Caki2 (cell line): ENCODE measurements at places on chromosomes 2 and 18. TPM values are rescaled to one million over a fixed set of nuclear protein-coding genes. Genes with fewer than 3 reads are reported as not detected.
A peak's percentile ranks its signal among the peaks of the same experiment; 100 is the strongest.

- DNase-seq, result peak; percentile 20
Observed at GRCh38 chr2:102449370-102449974, 23.6 kb upstream of the SLC9A4 start.

The PNKD gene
- 66.8 and 75.8 TPM in 2 replicates for total RNA-seq

The VIL1 gene
- total RNA-seq, result not detected in 2 replicates

- DNase-seq, result no peak
Observed at GRCh38 chr2:55459714-55460274, 40.1 kb upstream of the CCDC88A start.

DNA sequence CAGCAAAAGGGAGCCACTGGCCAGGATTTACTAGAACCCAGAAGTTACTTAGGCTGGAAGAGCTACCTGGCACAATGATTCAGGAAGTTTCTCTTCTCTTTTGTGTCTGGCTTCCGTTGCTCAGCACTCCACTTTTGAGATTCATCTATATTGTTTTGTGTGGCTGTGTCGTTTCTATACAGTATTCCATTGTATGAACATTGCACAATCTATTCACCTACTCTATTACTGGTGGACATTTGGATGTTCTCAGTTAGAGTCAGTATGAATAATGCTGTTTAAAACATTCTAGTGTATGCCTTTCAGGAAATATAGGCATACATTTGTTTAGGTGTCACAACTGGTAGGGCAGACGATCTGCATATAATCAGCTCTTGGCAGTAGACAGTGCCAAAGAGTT lies 36.3 kb upstream of the EPHA4 start:
- DNase-seq, result no peak

The TOGARAM2 gene
- total RNA-seq, result not detected in 2 replicates

- DNase-seq, result no peak
Observed at GRCh38 chr2:46534589-46534988, 55.2 kb downstream of the TMEM247 start.

DNA sequence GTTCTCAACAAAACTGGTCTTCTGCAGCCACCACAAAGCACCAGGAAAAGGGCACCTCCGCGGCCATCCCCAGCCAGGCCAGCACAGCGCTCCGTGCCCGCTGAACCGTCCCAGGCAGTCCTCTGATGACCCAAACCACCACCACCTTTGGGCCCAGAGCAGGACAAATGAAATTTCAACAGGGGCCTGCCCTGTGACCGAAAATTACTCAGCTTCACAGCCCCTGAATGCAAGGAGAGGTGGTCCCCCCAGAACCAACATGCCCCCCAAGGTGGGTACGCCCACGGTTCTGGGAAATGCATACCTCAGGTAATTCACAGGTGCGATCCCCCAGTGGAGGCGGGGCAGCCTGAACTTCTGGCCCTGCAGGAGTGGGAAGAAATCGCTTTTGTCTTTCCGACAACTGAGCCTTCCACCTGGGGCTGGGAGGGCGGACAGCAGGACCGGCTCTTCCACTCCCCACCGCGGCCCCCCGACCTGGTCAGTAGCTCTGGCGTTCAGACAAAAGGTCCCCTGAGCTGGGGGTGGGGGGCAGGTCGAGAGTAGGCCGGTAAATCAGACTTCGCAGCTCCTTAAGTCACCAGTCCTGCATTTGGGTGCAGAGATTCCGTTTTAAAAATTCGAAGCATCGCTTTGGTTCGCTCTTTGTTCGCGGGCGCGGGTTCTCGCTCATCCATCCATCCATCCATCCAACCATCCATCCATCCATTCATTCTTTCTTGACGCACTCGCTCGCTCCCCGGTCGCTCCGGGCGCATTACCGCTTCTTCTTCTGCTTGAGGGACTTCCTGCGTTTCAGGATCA lies 1.4 kb downstream of the ARL4C start:
- no peak for DNase-seq

- DNase-seq, result no peak
Observed at GRCh38 chr2:232925821-232926156, 55.7 kb downstream of the SNORC start.

The DNER gene
- 5.5 and 9.7 TPM in 2 replicates for total RNA-seq

The ABCB11 gene
- total RNA-seq, result not detected in 2 replicates

The SLC30A3 gene
- not detected in 2 replicates for total RNA-seq

The TUBA3E gene
- not detected in 2 replicates for total RNA-seq

- no peak for DNase-seq
Observed at GRCh38 chr2:30978854-30979253, 159.4 kb downstream of the GALNT14 start.

DNA sequence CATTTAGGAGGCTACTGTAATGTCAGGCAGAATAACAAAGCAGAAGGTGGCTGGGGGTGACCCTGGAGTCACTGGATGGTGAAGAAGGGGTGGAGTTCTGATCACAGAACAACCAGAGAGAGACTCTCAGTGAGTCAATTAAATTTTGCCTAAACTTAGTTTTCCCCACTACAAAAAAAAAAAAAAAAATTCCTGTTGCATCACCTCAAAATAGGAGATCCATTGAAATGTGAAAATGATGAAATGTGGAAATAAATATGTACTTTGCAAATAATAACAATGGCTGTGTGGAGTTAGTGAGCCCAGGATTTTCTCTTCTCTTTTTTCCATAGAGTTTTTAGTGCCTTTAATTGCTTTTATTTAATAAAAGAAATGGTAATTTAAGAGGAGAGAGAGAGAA lies 165.5 kb downstream of the GFPT1 start:
- DNase-seq, result no peak

DNA sequence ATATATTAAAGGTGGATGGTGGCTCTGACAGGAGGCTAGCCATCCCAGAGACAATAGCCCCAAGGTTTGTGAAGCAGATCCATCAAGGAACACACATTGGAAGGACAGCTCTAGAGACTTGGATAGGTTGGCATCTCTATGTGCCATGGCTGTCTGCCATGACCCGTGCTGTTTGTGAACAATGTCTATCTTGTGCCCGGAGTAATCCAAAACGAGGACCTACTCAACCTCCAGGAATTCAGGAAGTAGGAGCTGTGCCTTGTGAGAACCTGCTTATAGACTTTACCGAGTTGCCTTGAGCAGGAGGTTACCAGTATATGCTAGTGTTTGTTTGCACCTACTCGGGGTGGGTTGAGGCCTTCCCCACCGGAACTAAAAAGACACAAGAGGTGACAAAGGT lies 43.1 kb upstream of the SELENOI start:
- no peak for DNase-seq

- DNase-seq, result no peak
Observed at GRCh38 chr2:98839292-98839691, 96.7 kb downstream of the CRACDL start.

DNA sequence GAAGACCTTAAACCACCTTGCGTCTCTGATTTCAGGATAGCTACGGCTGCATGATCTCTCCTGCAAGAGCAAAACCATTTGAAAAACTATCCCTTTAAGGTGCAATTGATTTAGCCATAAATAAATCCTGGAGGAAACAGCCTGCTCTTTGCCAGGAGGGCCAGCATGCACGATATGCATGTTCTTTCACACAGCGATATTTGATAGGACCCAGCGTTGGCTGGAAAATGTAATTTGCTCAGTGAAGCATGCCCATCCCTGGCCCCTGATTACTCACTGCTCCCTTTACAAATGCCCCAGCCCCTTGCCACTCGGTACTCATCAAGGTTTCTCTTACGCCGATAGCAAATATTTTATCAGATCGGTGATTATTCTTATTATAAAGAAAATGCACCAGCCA lies 315.4 kb downstream of the CDH2 start:
- DNase-seq, result no peak

The DCC gene
- total RNA-seq, result not detected in 2 replicates

DNA sequence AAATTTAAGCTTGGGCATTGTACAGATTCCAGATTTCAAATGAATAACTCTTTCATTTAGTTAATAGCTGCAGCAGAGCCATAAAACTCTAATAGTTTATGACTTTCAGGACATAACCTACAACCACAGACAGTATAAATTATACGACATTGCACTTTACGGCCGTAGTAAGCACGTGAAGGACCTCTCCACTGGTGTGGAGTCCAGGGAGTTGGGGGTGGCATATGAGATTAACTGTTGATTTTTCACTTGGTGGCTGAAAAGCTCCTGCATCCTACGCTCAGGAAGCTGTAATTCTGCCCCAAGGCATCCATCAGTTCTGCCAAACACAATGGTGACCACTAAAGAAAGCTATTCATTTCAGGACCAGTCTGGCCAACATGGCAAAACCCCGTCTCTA lies 376.2 kb downstream of the SOX11 start:
- no peak for DNase-seq

DNA sequence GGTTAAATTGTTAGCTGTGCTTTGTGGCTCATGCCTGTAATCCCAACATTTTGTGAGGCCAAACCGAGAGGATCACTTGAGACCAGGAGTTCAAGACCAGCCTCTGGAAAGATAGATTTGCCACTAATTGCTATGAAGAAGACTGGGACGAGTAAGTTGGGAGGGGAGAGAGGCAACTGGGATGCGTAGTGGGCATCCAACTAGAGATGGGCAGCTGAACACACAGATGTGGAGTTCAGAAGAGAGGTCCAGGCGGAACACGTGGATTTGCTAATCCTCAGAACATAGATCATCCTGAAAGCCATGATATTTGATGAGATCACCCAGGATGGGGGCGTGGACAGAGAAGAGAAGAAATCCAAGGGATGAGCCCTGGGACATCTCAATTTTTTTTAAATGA lies 48.7 kb downstream of the CYP26B1 start:
- DNase-seq, result no peak

The MCM6 gene
- 33.3 and 39.5 TPM in 2 replicates for total RNA-seq

DNA sequence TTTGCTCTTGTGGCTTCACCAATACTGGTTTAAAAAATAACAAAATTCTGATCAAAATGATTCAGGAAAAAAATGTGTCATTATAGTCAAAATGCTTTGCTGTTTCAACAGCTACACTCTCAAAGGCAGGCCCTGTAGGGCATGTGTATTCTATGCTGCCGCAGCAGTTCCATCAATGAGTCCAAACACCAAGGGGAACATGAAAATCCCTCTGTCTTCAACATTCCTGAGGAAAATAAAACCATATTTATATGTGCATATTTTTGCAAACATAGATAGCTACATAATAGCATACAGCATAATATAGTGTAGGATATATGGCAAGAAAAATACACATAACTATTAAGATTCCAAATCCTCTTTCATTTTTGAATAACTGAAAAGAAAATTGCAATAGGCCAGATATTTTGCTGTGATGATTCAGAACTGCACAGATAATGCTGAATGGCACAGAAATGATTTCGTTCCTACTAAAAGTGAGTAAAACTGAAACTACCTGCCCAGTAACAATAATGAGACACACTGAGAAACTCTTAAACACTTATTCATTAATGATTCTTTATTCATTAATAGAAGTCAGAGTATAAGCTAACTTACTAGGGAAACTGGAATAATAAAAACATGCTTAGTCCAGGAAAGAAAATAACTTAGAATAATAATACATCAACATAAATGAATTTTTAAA lies 343.8 kb downstream of the SUCLG1 start:
- DNase-seq, result no peak

The KCNIP3 gene
- 1.0 and 1.2 TPM in 2 replicates for total RNA-seq

DNA sequence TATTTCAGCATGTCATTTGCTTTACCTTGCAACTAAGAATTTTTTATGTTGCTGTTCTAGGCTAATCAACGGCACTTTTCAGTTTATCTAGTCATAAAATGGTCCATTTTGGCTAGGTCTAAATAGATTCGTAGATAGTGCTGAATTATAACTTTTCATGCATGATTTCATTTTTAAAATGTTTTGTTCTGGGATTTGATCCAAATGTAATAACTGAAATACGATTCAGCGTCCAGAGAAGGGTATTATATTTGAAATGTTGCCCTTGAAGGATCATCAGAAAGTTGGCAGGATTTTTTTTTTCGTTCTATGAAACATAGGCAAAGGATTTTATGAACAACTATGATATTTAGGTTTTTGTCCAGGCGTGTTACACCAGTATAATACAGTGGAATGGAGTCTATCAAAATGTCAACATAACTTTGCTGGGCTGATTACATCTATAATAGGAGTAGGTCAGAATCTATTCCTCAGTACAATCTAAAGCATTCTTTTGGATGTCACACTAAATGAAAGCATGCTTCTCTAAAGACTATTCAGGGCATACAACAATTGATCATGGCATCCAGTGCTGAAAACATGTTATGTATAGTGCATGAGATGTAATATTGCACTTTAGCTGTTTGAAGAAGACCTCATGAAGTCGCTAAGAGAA lies 24.8 kb downstream of the TTC27 start:
- no peak for DNase-seq

The RNMT gene
- 17.9 and 18.5 TPM in 2 replicates for total RNA-seq

GRCh38 chr2:25470806-25471205 lies 129.1 kb upstream of the DNMT3A start:
- no peak for DNase-seq

- peak; percentile 74 for DNase-seq
Observed at GRCh38 chr2:176130147-176130956, 847 bp downstream of the HOXD8 start.

- no peak for DNase-seq
Observed at GRCh38 chr2:12773586-12774394, 57.1 kb downstream of the TRIB2 start.

DNA sequence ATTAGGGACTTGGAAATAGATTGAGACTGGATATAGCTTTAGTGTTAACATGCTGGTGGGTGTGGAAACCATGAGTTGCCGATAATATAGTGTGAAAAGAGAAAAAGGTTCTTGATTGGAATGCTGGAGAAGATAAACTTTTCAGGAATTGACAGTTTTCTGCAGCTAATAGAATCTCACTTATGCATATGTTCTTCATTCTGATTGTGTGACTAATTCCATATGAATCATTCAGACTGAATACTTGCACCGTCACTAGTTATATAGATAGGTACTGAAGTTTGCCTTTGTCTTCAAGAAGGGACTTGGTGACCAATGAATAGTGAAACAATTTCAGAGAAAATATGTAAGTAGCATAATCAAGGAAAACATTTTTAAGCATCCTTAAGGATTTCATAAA lies 225.7 kb upstream of the FOSL2 start:
- no peak for DNase-seq

DNA sequence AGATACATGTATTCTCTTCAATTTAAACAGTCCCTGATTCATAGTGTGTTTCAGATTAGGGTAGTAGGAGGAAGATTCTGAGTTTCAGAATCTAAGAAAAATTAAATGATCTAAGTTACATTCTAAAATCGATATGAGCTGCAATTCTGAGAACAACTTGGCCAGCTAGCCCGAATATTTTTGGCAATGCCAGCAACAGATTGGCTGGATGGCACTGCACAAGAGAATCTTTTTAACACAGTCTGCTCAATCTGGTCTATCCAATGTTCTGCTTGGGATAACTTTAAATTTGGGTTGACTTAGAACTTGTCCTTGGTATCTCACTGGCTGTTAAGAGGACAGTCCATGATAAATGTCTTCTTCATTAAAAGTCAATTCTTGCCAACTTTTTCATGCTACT lies 853.9 kb downstream of the NRXN1 start:
- no peak for DNase-seq

DNA sequence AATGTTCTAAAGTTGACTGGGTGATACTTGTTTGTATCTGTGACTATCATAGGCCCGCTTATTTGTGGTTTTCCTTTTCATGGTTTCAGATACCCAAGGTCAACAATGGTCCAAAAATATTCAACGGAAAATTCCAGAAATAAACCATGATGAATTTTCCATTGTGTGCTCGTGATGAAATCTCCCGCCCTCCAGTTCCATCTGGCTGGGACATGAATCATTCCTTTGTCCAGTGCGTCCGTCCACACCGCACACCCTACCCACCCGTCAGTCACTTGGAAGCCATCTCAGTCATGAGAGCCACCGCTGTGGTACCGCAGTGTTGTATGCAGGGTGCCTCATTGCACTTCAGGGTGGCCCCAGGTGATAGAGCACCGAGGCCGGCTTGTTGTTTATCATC lies 268.2 kb upstream of the PXDN start:
- DNase-seq, result no peak

The PREB gene
- 64.5 and 102 TPM in 2 replicates for total RNA-seq
